ENCODE measurements at places on chromosomes 16 and 17.
A peak's percentile ranks its signal among the peaks of the same experiment; 100 is the strongest.

DNA sequence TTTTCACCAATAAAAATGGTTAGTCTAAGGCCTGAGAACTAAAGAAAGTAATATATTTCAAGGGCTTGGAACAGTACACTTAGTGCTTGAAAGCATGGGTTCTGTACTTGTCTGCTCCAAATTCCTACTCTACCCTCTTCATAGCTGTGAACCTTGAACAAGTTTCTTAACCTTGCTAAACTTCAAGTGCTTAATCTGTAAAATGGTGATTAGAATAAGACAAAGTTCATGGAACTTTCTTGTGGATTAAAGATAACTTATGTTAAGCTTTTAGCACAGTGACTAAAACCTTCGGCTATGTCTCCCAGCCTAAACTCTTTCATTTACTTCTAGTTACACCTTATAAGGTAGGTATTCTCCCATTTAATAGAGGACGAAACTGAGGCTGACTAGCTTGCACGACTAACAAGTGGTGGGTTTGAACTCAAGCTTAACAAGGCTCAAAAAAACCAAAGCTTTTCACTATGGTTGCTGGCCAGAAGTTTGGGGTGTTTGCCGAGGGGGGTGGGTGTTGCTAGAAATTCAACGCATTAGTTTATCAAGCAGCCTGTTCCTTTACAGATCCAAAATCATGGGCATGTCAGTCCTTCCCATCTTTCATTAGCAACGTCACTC lies 28.8 kb downstream of the CDRT4 start:
- DNase-seq, result no peak

GRCh38 chr16:65600046-65600445 lies 478.2 kb upstream of the CDH11 start:
- DNase-seq, result no peak

- DNase-seq, result no peak
Measured at GRCh38 chr16:86951831-86952598, 365.2 kb downstream of the C16orf95 start.

- peak; percentile 17 for DNase-seq
Measured at GRCh38 chr17:37488607-37489196, 989 bp upstream of the DUSP14 start.

DNA sequence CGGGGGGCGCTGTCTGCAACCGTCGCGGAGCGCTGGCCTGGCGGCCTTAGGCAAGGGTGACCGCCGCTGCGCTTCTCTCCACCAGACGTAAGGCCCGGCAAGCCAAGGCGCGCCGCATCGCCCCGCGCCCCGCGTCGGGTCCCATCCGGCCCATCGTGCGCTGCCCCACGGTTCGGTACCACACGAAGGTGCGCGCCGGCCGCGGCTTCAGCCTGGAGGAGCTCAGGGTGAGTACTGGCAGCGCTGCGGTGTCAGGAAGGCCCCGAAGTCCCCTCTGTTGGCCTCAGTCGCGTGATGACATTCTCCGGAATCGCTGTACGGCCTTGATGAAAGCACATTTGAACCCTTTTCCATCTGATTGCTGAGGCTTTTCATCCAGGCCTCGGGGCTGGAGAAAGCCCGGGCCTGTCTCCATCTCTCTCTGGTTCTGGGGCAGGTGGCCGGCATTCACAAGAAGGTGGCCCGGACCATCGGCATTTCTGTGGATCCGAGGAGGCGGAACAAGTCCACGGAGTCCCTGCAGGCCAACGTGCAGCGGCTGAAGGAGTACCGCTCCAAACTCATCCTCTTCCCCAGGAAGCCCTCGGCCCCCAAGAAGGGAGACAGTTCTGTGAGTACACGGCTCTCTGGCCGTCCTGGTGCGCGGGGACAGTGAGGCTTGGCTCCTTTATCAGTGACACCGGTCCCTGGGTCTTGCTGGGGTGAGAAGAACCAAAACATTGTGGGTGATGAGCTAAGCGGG lies 831 bp downstream of the RPL13 start:
- no peak for DNase-seq

DNA sequence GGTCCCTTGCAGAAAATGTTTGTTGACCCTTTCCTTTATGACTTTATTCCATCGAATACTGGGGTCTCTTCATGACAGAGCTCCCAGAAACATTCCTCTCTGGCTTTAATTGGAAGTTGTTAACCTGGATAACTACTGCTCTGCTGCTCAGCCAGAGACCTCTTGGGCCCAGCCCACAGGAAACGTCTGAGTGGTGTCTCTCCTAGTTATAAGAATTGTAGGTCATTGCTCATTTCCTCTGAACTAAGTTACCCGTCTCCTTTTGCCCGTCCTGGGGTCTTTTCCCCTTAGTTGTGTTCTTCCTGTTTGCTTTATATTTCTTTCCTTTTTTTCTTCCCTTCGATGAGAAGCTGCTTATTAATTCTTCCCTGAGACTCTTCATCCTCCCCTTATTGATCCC lies 9.0 kb downstream of the MAP2K6 start:
- no peak for DNase-seq

- no peak for DNase-seq
Measured at GRCh38 chr17:14621826-14622614, 321.1 kb downstream of the HS3ST3B1 start.

GRCh38 chr17:44280392-44280937 lies 12.5 kb upstream of the SLC4A1 start:
- no peak for DNase-seq

- no peak for DNase-seq
Measured at GRCh38 chr16:60818465-60818864, 1217.8 kb downstream of the CDH8 start.

GRCh38 chr17:78416791-78417530 lies 38.5 kb downstream of the PGS1 start:
- no peak for DNase-seq

DNA sequence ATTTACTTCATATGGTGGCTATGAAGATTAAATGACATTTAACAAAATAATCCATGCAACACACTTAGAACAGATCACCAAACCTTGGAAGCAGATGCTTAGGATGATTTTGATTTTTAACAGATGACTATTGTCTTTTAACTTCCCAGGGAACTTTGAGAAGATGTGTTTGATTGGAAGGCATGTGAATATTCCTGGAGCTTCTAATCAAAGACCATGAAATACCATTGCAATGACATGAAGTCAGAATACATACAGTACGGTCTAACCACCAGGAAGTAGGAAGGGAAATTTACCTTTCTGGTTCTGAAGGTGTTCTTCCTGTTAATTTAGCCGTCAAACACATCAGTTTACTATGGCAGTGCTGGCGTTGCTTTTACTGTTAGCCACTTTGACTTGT lies 414.9 kb downstream of the TMEM114 start:
- no peak for DNase-seq

- DNase-seq, result peak; percentile 30
Measured at GRCh38 chr16:50245417-50246298, 20.7 kb upstream of the ADCY7 start.

DNA sequence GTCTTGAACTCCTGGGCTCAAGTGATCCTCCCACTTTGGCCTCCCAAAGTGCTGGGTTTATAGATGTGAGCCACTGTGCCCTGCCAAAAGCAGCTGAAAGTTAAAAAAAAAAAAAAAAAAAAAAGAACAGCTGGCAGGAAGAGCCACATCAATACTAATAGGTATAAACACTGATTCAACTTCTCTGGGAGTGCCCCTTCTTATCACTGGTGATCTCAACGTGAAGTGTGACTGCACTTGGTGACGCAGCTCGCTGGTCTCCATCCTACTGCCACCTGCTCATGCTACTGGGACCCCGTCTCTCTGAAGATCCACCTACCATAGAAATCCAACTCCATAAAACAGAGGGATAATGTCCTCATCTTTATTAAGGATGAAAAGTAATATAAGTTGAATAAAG lies 40.8 kb downstream of the RNF157 start:
- peak; percentile 36 for DNase-seq

- no peak for DNase-seq
Measured at GRCh38 chr17:81170727-81171494, 4.9 kb upstream of the AATK start.

DNA sequence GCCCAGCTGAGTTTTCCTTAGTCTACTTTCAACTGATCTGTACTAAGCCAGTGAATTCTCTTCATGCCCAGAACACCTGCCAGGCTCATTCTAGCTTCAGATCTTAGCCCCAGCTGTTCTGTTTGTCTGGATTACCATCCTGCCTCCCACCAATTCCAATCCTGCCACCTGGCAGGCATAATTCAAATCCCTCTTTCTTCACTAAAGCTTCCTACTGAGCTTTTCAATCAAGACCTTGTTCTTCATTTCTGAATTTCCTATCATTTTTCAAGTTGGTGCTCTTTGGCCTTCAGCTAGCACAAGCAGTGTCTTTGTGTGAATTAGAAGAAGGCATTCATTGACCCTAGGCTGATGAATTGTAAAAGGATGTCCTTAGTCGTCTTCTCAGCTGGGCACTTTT lies 357.6 kb downstream of the UTP18 start:
- DNase-seq, result no peak

DNA sequence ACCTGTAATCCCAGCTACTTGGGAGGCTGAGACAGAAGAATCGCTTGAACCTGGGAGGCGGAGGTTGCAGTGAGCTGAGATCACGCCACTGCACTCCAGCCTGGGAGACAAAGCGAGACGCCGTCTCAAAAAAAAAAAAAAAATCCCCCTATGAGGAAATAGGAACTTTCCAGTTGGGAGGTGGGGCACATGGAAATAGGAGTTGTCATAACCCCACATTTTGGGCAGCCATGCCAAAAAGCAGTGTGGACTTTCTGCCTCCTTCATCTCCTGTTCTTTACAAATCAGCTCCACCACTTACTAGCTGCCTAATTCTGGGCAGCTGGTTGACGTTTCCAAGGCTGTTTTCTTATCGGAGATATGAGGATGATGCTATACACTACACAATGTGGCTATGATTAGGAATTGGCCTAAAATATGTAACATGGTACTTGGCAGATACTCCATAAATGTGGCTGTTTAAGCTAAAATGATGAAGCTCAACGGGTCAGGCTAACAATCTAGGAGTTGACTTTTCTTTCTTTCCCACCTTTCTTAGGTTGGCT lies 21.5 kb upstream of the CCL5 start:
- no peak for DNase-seq

GRCh38 chr17:57340160-57340981 lies 84.0 kb downstream of the MSI2 start:
- DNase-seq, result no peak

DNA sequence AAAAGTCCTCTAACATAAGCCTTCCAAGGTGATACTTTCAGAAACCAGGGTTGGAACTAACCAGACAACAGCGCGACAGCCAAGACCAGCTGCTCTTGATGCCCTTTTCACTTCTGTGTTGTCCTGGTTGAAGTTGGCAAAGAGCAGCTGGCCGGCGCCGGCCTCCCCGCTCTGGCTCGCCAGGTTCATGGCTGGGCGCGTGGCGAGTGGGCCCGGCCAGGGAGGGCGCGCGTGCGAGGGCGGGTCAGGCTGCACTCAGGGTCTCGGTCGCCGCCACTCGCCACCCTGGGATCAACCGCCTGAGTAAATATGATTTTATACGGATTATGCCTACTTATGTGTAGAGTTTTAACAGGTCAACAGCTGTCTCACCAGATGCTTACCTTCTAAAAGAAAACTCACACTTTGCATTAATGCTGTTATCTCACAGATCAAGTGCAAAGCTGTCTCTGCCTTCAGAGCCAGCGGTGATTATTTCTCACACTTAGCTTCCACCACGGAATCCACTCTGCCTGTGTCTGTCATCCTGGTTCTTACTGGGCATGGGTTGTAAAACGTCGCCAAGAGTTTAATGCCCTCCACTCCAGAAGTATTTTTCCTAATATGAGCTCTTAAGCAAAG lies 13.5 kb downstream of the KCTD2 start:
- DNase-seq, result no peak

GRCh38 chr16:54128629-54129234 lies 157.9 kb downstream of the IRX3 start:
- DNase-seq, result no peak

GRCh38 chr16:65757064-65757463 lies 609.4 kb upstream of the CDH5 start:
- DNase-seq, result no peak

GRCh38 chr16:65119901-65120401 lies 1.9 kb downstream of the CDH11 start:
- no peak for DNase-seq

Measured in activated CD4-positive, CD25-positive, alpha-beta regulatory T cell treated with anti-CD3 and anti-CD28 coated beads, Interleukin-2, amount 50 U/mL, for 16 hours (primary cell).